SJCRH30 (cell line): ENCODE measurements at places on chromosomes 16 and 17. TPM values are rescaled to one million over a fixed set of nuclear protein-coding genes. Genes with fewer than 3 reads are reported as not detected.

Gene INCA1
- total RNA-seq: not detected in 2 replicates

Gene CALB2
- total RNA-seq: not detected in 2 replicates

DNA sequence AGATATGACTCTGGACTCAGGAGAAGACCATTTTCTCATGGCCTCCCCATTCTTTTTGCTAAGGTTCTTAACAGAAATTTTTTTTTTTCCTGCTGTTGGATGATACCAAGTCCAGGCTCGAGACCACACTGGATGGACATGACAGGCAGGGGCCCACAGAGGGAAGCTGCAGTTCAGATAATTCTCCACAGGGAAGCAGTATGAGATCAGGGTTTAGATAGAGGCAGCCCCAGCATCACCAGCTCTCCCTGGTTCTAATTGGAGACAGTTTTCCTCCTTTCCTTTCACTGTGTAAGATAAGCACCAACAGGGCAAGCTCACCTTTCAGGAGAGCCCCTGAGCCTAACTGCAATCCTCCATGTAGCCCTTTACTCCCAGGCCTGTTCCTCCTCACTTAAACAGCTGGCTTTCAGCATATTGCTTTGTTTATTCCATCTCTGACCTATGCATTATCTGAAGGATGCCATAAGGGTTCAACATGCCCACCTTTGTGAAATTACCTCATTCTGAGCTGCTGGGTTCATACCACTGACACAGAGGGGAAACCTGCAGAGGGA is 108.1 kb downstream of the SNX11 start:
- H3K4me1 ChIP-seq: no peaks in the 10 kb centered on the region
- DNase-seq: peak; percentile 40
- no peaks in the 10 kb centered on the region for H3K36me3 ChIP-seq
- H3K27ac ChIP-seq: no peak overlapping the region
- H3K4me3 ChIP-seq: no peak overlapping the region
- no peaks in the 10 kb centered on the region; the same call in 1 of the 2 replicates for H3K27me3 ChIP-seq

- DNase-seq: no peak
- no peak overlapping the region for H3K27ac ChIP-seq
Measured at GRCh38 chr17:14156689-14157088, 80.0 kb downstream of the CDRT15 start.

DNA sequence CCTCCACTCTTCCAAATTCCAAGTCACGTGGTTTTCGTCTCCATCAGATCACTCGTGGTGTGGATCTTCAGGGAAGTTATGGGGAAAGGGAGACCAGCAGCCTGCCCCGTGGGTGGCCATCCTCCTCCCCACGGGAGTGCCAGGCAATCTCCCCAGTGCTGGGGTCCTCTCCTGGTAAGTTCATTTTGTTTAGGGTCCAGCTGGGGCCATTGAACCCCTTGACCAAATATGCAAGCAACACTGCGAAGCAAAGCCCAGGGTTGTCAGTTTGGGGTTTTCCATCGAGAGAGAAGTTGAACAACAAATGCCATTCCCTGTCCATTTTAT is 4.1 kb upstream of the LCMT1 start:
- H3K27ac ChIP-seq: peak overlapping the region; percentile 17; the same call in 1 of the 2 replicates
- no peak for DNase-seq
- H3K4me3 ChIP-seq: peak overlapping the region; percentile 69
- H3K27me3 ChIP-seq: no peaks in the 10 kb centered on the region
- no peaks in the 10 kb centered on the region for H3K36me3 ChIP-seq

- H3K27me3 ChIP-seq: no peaks in the 10 kb centered on the region
- H3K27ac ChIP-seq: no peak overlapping the region
- no peak for DNase-seq
- no peaks in the 10 kb centered on the region for H3K36me3 ChIP-seq
- H3K4me3 ChIP-seq: no peak overlapping the region
Measured at GRCh38 chr16:78385086-78385805, 285.8 kb downstream of the WWOX start.

Gene KCNH4
- total RNA-seq: 0.04 TPM in 1 of 2 replicates, not detected in the other

- H3K4me1 ChIP-seq: peaks cover 16% of the 10 kb centered on the region
- no peak overlapping the region for H3K4me3 ChIP-seq
- H3K27me3 ChIP-seq: no peaks in the 10 kb centered on the region
- H3K27ac ChIP-seq: no peak overlapping the region
- DNase-seq: no peak
Measured at GRCh38 chr16:81604960-81605383, 160.4 kb downstream of the CMIP start.

- peaks cover 14% of the 10 kb centered on the region for H3K4me1 ChIP-seq
- DNase-seq: no peak
- no peaks in the 10 kb centered on the region for H3K36me3 ChIP-seq
- no peak overlapping the region for H3K4me3 ChIP-seq
Measured at GRCh38 chr17:32512328-32512727, 25.5 kb downstream of the CDK5R1 start.

Gene ACSM2A
- total RNA-seq: not detected in 2 replicates

GRCh38 chr16:84068783-84069462 is 26.3 kb upstream of the SLC38A8 start:
- H3K36me3 ChIP-seq: peaks cover 7% of the 10 kb centered on the region
- no peak overlapping the region for H3K27ac ChIP-seq
- DNase-seq: no peak
- H3K4me3 ChIP-seq: no peak overlapping the region
- no peaks in the 10 kb centered on the region for H3K4me1 ChIP-seq

Gene KRTAP4-6
- not detected in 2 replicates for total RNA-seq

Gene CD300E
- total RNA-seq: 0.22 TPM in 1 of 2 replicates, not detected in the other

DNA sequence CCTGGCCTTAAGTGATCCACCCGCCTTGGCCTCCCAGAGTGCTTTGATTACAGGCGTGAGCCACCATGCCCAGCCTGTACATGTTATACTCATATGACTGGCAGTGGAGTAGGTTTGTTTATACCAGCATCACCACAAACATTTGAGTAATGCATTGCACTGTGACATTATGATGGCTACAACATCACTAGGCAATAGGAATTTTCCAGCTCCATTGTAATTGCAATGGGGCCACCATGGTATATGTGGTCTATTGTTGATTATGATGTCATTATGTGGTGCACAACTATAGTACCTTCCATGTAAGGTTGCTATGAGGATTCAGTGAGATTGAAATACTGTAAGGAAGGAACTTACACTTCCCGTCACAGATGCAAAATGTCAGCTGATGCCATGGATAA is 168.9 kb downstream of the COPRS start:
- no peaks in the 10 kb centered on the region for H3K27me3 ChIP-seq
- no peak overlapping the region for H3K4me3 ChIP-seq
- H3K4me1 ChIP-seq: no peaks in the 10 kb centered on the region
- DNase-seq: no peak
- no peak overlapping the region for H3K27ac ChIP-seq

DNA sequence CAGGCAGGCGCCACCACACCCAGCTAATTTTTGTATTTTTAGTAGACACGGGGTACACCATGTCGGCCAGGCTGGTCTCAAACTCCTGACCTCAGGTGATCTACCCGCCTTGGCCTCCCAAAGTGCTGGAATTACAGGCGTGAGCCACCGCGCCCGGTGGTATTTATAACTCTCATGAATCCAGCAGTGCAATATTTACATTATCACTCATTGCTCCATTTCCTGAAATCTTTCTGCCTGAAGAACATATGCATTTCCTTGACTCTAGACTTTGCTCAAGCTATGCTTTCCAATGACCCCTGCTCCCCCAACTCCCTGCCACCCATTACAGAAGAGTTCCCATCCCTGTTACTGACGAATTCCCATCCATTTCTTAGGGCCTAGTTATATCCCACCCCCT is 19.7 kb upstream of the NDUFAB1 start:
- H3K36me3 ChIP-seq: peaks cover 19% of the 10 kb centered on the region
- no peaks in the 10 kb centered on the region for H3K27me3 ChIP-seq
- no peak overlapping the region for H3K4me3 ChIP-seq

DNA sequence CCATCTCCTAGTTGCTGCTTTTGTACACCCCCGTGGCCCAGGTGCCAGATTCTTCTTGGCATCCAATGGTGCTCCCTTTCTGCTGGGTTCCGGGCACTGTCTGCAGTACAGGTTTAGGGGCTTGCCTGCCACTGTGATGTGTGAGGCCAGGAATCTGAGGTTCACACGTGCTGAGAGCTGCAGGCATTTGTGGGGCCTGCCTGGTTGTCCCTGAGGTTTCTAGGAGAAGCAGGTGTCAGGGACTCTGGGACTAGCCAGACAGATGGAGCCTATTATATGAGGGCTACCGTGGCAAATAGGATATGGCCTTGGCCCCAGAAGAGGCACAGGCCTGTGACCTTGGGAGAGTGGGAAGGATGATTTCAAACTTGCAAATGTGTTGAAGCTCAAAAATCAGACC is 29.3 kb downstream of the NDEL1 start:
- no peaks in the 10 kb centered on the region for H3K27me3 ChIP-seq
- peak; percentile 42 for DNase-seq
- H3K36me3 ChIP-seq: no peaks in the 10 kb centered on the region
- peak overlapping the region; percentile 22; the same call in 1 of the 2 replicates for H3K27ac ChIP-seq

DNA sequence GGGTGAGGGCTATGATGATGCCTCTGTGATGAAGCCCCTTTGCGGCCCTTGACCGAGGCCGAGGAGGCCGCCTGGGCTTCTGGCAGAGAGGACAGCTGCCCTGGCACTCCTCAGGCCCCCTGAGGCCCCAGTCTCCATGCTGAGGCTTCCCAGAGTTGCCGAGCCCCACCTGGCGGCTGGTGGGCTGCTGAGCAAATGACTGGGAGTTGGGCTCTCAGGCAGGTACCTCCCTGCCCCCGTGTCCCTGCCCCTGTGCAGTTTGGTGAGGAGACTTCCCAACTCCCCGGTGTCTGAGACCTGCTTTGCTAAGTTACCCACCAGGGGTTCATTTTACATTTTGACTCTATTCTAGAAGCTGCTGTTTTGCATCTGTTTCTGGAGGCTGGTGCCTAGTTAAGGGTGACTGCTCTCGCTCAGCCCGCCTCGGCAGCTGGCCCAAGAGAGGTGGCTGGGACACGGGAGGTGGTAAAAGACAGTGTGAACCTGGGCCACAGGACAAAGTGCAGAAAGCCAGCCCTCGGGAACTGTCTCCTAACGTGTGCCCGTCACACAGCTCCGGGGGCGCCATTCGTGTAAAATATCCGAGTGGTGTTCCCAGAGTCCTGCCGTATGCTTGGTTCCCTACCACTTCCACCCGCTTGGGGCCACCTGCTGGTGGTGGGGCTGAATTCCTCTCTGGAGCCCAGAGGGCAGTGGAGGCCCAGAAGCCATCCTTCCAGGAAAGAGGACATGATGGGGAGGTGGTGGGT is 134.5 kb downstream of the RAB11FIP4 start:
- DNase-seq: peak; percentile 42
- H3K4me1 ChIP-seq: peaks cover 15% of the 10 kb centered on the region
- no peak overlapping the region for H3K27ac ChIP-seq
- H3K36me3 ChIP-seq: no peaks in the 10 kb centered on the region
- H3K27me3 ChIP-seq: no peaks in the 10 kb centered on the region

DNA sequence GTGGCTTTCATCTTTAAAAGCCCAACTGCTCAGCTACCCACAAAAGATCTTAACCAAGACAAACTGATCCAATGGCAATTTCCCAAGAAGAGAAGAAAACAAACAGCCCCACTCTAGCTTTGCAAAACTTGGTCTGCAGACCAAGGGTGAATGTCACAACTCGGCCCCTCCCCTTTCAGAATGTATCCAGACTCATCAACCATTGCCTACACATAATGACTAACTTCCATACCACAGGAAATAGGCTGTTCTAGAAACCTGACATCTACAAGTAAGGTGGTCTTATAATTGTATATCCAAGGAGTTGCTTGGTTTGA is 16.0 kb downstream of the DCUN1D3 start:
- no peaks in the 10 kb centered on the region for H3K4me1 ChIP-seq
- DNase-seq: no peak
- no peak overlapping the region for H3K4me3 ChIP-seq
- H3K27me3 ChIP-seq: no peaks in the 10 kb centered on the region

GRCh38 chr17:45246861-45247428 is 14.9 kb downstream of the SPATA32 start:
- H3K27ac ChIP-seq: peak overlapping the region; percentile 21; the same call in 1 of the 2 replicates
- no peaks in the 10 kb centered on the region for H3K27me3 ChIP-seq
- peak; percentile 57 for DNase-seq
- H3K36me3 ChIP-seq: no peaks in the 10 kb centered on the region
- peak overlapping the region; percentile 63 for H3K4me3 ChIP-seq

DNA sequence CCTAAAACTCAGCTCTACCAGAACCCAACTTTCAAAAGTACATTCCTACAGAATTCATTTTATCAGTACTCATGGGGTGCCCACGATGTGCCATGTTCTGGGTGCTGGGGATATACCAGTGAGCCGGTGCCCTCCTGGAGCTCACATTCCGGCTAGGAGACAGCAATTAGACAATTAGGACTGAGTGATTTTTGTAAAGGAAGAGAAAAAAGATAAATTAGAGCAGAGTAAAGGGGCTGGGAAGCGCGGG is 449 bp upstream of the MRPL58 start:
- peak overlapping the region; percentile 66 for H3K27ac ChIP-seq
- peaks cover 15% of the 10 kb centered on the region for H3K4me1 ChIP-seq
- H3K4me3 ChIP-seq: peak overlapping the region; percentile 75
- DNase-seq: no peak
- H3K36me3 ChIP-seq: no peaks in the 10 kb centered on the region; the same call in 1 of the 2 replicates

GRCh38 chr16:8720080-8720966 is 45.9 kb downstream of the ABAT start:
- peak; percentile 92 for DNase-seq
- no peaks in the 10 kb centered on the region for H3K27me3 ChIP-seq
- H3K27ac ChIP-seq: peak overlapping the region; percentile 100
- peaks cover 57% of the 10 kb centered on the region for H3K4me1 ChIP-seq
- H3K36me3 ChIP-seq: peaks cover 3% of the 10 kb centered on the region

- no peaks in the 10 kb centered on the region; the same call in 1 of the 2 replicates for H3K4me1 ChIP-seq
- no peaks in the 10 kb centered on the region for H3K36me3 ChIP-seq
- H3K27ac ChIP-seq: peak overlapping the region; percentile 7; the same call in 1 of the 2 replicates
Measured at GRCh38 chr17:410543-411401, 58.2 kb upstream of the RPH3AL start.

DNA sequence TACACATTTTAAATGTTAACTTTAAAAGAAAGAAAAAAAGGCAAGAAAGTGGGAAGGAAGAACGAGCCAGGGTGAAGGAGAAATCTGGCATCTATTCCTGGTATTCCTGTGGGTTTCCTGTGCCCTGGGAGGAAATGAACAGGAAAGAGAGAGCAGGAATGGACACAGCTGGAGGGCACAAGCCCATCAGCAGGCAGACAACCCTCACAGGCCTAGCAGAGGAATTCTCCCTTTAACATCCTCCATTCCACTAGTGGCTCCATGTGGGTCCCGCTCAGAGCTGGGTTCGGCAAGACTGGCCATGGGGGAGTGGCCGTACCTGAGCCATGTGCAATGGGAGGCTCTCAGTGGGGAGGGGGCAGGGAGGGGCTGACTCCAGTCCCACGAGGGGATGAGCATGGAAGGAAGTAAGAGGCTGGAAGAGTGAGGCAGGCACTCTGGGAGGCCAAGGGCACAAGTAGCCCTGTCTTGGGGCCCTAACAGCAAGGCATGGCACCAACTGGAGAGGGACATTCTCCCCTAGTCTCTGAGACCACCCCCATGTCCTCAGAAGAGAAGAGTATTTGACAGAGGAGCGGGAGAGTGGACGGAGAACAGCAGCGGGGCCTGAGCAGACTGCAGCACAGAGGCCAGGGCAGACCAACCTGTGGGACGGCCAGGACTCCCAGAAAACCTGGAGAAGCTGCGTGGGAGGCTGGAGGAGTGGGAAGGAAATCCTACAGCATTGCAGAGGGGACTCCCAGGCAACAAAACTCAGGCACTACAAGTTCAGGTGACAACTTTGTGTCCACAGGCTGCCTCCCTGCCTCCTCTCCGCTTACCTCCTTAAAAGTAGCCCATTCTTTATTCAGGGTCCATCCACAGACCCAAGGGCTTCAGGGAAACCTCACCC is 30.2 kb downstream of the TK2 start:
- no peak for DNase-seq
- H3K36me3 ChIP-seq: no peaks in the 10 kb centered on the region
- no peak overlapping the region for H3K27ac ChIP-seq
- peaks cover 41% of the 10 kb centered on the region for H3K4me1 ChIP-seq

- peaks cover 3% of the 10 kb centered on the region; the same call in 1 of the 2 replicates for H3K4me1 ChIP-seq
- no peak overlapping the region for H3K27ac ChIP-seq
- DNase-seq: no peak
- peaks cover 21% of the 10 kb centered on the region for H3K36me3 ChIP-seq
- H3K27me3 ChIP-seq: no peaks in the 10 kb centered on the region
Measured at GRCh38 chr17:75267411-75268232, 3.4 kb downstream of the MIF4GD start.
